Fibroblast of the aortic adventitia (primary cell): ENCODE measurements at places on chromosomes 7 and 10. TPM values are rescaled to one million over a fixed set of nuclear protein-coding genes. Genes with fewer than 3 reads are reported as not detected.
A peak's percentile ranks its signal among the peaks of the same experiment; 100 is the strongest.

DNA sequence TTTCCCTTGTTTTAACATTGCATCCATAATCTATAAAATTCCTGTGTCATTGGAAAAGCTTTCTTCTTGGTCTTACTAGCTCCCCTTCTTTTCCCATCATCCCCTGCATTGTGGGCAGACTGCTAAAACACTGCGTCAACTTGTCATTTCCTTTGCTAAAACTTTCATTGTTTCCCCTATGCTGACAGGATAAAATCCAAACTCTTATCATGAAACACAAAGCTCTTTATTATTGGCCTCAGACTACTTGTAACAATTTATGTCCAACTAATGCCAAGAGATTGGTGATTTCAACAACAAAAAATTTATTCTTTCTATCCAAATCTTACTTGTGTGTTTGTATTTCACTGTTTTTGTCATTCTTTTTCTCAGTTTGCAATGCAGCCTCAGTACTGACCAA, 339.1 kb downstream of the HGF start:
- DNase-seq, result peak; percentile 96

DNA sequence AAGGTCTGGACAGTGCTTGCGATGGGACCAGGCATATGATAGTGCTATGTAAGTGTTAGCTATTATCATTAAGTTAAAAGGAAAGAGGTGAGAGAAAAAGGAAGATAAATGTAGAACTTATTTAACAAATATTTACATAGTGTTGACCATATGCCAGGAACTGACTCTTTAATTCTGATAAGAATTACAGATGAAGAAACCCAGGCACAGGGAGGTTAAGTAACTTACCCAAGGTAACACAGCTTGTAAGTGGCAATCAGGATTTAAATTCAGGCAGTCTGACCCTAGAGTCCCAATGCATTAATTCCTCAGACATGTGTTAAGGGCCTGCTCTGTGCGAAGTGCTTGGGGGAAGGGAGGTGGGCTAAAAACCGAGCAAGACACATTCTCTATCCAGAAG, 11.1 kb downstream of the FFAR4 start:
- DNase-seq, result no peak

- no peak for DNase-seq
These were observed 81.3 kb upstream of the KLF6 start for GRCh38 chr10:3866332-3866731.

The SBDS gene
- 51.9 and 94.1 TPM in 2 replicates for total RNA-seq

- DNase-seq, result no peak
These were observed 13.3 kb upstream of the EPC1 start for GRCh38 chr10:32360241-32360640.

DNA sequence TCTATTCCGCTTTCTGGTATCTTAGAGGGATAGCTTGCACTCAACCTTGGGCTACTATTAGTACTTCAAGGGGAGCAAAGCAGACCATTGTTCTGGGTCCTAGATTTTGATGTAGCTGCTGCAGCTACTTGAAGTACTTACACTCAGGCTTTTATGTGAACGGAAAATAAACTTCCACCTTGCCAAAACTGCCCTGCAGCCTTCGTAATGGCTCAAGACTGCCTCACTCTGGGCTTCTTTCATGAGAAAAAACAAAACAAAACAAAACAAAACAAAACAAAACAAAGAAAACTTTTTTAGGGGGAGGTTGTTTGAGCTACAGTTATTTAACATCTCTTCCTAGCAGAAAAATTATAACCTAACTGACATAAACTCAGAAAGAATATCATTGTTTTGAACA, 19.4 kb upstream of the EPHB6 start:
- no peak for DNase-seq

- no peak for DNase-seq
These were observed 179.2 kb upstream of the AUTS2 start for GRCh38 chr7:69418869-69419670.

- peak; percentile 50 for DNase-seq
These were observed 83.3 kb downstream of the RNLS start for GRCh38 chr10:88499569-88500470.

- no peak for DNase-seq
These were observed 63.9 kb downstream of the PPP1R9A start for GRCh38 chr7:94971051-94971867.

- DNase-seq, result no peak
These were observed 28.0 kb downstream of the GLCCI1 start for GRCh38 chr7:7996568-7996967.

- DNase-seq, result no peak
These were observed 423.2 kb downstream of the IPMK start for GRCh38 chr10:57844387-57844998.

- no peak for DNase-seq
These were observed 89.9 kb downstream of the CRTAC1 start for GRCh38 chr10:97940534-97940933.

GRCh38 chr10:7399533-7399932, 11.3 kb downstream of the SFMBT2 start:
- DNase-seq, result no peak

The INMT gene
- total RNA-seq, result 2.5 and 219 TPM in 2 replicates

DNA sequence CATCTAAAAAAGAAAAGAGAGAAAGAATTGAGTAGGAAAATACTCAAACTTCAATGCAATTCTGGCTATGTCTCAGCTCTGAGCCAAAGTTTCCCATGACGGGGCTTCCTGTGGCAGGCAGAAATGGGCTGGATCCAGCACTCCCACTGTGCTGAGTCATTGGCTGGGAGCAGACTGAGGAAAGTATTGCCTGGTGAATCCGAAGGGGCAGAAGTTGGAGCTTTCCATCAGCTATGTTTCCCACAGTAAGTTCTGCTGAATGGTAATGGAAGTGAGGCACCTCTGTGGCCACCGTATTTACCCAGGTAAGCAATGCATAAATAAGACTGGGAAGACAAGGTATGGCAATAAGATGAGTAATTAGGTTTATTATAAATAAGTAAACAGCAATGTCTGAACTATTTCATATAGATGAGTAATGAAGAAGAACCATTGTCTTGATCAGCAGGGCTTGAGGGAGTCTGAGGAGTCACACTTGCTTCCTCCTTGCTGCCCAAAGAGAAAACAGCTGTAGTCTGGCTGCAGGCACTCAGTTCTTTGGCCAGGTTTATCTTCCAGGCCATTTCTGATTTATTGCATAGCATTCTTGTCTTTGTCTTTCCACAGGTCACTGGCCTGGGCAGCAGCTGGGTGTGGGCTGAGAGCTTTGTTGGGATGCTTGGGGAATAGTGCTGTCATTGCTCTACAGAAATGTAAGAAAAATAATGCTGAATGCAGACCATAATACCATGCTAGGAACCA, 255.3 kb downstream of the DNAJB9 start:
- peak; percentile 88 for DNase-seq

The NKX1-2 gene
- total RNA-seq, result not detected in 2 replicates

- DNase-seq, result peak; percentile 44
These were observed 70.6 kb downstream of the PTPRE start for GRCh38 chr10:127977357-127978009.

DNA sequence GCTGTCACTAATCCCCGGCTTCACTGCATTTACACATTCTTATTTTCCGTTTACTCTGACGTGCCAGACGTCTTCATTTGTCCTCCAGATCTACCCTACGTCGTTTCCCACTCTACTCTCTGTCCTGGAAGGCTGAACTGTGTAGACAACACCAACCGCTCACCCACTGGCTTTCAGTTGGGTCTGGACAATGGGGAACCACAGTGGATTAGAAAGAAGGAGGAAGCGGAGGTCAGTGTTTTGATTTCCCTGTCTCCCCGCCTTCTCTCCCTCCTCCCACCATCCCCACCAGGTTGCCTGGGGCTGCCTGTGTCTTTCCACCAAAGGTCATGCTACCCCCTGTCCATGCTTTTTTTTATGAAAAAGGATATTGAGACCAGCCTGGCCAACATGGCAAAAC, 14.0 kb upstream of the CTBP2 start:
- no peak for DNase-seq

GRCh38 chr7:91351374-91351773, 87.1 kb downstream of the FZD1 start:
- DNase-seq, result peak; percentile 26

GRCh38 chr10:75868574-75868973, 437.1 kb downstream of the LRMDA start:
- DNase-seq, result no peak

GRCh38 chr10:19961076-19962053, 145.1 kb downstream of the PLXDC2 start:
- no peak for DNase-seq

The CACNA2D1 gene
- 46.0 and 90.5 TPM in 2 replicates for total RNA-seq

DNA sequence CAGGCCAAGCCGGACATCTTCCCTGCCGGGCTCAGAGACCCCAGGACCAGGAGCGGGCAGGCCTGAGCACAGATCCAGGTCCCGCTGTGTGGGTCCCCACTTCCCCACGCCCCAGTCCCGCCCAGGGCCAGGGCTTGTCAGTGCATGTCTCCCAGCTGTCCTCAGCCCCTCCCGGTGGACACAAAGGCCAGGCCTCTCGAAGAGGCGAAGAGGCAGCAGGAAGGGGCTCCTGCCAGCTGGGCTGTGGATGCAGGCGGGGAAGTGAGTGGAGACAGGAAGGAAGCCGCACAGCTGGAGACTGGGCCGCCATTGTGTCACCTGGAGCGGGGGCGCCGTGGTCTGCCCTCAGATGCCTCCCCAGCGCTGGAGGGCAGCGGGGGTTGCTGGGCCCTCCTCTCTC, 4.8 kb downstream of the GRIFIN start:
- DNase-seq, result no peak

DNA sequence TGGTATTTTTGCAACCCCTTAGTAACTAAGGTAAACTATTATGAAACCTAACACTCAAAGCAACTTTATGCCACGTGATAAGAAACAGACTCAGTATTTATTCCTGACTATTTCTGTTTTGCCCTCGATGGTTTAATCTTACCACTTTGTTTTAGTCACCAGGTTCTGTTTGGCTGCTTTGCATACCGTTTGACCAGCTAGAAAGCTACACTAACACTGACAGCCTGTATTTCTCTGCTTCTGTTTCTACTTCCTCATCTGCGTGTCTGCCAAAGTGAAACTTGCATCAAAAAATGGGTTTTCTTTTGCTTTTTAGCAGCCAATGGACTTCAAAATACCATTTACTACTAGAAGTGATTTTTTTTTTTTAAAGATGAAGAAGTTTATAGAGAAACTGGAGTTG, 802.5 kb downstream of the GRM8 start:
- DNase-seq, result no peak

DNA sequence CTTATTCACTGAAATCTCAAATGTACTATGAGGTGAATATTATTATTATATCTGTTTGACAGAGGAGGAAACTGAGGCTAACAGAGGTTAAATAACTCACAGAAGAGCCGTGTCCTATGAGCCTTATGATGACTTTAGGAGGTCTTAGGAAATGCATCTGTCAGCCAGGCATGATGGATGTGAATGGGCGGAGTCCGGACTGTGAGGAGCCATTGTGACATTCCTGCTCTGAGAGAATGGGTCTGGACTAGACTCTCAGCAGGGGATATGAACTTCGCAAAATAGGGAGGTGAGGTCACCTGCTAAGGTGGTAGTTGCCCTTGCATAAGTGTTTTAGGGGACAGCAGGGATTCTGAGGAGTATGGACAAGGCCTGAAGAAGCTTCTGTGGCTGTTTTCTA, 153.6 kb downstream of the TMEM178B start:
- DNase-seq, result no peak

DNA sequence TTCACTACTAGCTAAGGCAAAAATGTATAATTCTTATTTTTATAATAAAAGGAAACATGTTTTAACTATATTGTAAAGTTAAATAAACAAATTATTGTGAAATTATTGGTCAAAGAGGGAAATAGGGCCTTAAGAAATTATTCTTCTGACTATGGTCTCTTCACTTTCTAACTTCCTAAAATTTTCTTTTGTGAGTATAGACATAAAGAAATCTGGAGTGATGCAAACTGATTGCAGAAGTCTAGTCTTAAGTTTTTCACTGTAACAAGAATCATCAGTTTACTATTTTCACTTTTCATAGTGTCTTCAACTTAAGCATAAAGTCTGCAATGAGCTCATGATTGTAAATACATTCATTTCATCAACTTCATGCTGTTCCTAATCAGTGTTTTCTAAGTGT, 525.4 kb downstream of the TFEC start:
- no peak for DNase-seq

- DNase-seq, result no peak
These were observed 4.6 kb downstream of the UFSP1 start for GRCh38 chr7:100884736-100885439.

The CLDN3 gene
- not detected in 2 replicates for total RNA-seq

- DNase-seq, result no peak
These were observed 213.6 kb downstream of the FAM107B start for GRCh38 chr10:14560791-14561765.

The CLCN1 gene
- 0.16 TPM in 1 of 2 replicates, not detected in the other for total RNA-seq

- DNase-seq, result no peak
These were observed 21.5 kb downstream of the DNAJC9 start for GRCh38 chr10:73225518-73225917.

DNA sequence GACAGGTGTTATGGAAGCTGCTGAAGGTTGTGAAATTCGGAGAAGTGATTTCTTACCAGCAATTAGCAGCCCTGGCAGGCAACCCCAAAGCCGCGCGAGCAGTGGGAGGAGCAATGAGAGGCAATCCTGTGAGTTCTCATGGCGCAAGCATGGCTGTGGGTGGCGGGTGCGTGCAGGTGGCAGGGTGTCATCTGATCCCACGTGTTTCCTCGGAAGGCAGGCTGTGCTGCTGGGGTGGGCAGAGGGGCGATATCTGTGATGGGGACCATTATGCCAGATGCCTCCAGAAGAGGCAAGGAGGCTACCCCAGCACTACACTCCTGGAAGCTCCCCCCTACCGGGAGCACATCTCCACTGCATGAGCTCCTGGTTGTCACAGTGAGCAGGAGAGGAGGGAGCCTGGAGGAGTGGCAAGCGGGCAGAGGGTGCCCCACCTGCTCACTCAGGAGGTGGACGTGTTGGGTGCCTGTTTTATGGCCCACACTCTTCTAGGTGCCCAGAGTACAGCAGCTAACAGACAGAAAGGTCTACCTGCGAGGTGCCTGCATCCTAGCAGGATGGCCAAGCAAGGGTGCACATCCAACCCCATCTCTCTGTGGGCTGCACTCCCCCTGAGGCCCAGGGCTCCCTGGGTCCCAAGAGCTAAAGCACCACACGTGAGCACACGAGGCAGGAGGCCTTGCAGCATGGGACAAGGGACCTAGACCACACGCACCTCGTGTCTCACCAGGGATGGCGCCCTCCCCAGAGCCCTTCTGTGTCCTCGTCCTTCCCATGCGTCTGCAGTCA, 204.7 kb downstream of the EBF3 start:
- no peak for DNase-seq

The SHLD2 gene
- total RNA-seq, result 19.8 and 45.7 TPM in 2 replicates

- DNase-seq, result no peak
These were observed 8.8 kb downstream of the PAPSS2 start for GRCh38 chr10:87668324-87669074.

DNA sequence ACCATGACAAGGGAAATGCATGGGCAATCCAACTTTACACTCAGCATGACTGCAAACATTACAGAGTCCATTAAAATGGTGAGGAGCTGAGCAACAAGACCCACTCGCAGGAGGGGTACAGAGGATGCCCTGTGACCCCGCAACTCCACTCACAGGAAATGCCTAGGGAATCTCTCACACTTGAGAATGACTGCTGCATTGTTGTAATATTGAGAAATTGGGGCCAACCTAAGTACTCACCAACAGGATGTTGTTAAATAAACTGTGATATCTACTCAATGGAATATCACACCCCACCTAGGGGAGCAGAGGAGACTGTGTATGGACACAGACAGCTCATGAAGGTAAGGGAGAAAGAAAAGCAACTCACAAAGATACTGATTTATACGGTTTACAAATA, 53.4 kb upstream of the CAMK2B start:
- DNase-seq, result peak; percentile 86
